CD4-positive, alpha-beta T cell treated with Interleukin-17A for 4 hours (primary cell): ENCODE measurements at places on chromosomes 2 and 18.

DNA sequence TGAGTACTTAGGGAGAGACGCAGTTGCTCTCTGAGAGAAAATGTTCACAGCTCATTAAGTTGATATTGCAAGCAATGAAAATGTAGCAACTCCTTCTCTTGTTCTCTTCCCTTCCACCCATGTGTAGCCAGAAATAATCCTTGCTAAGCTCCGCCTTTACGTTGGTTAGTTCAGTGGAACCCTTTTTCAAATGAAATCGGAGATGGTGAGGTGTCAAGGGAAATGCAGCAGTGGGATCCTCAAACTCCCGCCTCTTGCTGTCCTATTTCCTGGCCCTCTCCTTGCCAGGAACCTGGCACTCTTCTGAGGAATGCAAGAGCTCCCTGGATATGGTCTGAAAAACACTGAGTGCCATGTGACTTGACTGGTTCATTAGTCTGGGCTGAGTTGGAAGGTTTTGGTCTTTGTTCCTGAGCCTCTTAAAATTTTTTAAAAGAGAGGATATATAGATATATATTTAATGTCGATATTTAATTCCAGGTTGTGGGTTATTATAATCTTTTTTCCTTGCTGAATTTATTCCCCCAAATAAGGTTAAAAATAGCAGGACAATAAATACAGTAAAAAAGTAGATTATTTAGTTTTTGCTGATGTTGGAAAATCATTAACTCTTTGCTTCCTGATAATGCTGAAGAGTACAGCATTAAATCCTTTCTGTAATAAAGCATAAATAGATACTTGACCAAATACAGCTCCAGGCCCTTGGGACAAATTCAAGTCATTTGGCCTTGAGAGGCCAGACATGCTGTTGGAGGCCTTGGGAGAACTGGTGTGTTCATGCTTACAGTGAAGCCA, 116.2 kb downstream of the EML6 start:
- DNase-seq = no peak

DNA sequence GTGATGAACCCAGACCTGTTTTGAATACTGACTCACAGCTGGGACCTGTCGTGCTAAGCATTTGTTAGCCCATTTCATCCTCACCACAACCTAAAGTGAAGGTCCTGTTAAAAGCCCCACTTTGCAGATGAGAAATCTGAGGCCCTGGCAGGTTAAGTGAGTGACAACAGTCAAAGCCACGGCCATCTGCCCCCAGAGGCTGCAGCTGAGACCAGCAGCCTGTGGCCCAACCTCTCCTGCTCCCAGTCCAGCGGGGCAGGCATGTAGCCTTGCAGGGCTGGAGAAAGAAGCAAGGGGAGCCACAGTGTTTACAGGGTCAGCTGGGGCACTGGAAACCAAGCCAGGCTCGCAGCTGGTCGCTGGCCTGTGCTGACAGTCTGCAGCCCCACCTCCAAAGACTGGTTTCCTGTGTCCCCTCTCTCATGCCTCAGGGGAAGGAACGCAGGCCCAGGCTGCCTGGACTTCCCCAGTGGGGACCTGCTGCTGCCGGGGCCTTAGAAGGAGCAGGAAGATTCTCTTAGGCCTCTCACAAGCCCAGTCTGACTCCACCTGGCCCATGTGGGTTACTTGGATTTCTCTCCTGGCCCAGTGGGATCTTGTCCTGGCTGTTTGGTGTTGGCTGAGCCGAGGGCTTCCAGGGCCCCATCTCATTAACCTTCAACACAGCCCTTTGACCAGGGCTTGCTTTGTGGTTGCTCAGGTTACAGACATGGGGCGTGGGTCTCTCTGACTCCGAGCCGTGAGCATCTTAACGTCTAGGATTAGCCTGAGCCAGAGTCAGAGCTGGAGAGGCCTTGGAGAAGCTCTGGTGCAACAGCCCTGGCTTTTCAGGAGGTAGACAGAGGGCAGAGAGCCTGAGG, 1.7 kb downstream of the INPP5D start:
- peak; percentile 63 for DNase-seq

- DNase-seq = no peak
Observed at GRCh38 chr2:237205043-237205541, 119.4 kb downstream of the COPS8 start.

GRCh38 chr2:85522090-85522647, 16.8 kb upstream of the MAT2A start:
- DNase-seq = no peak
